NCI-H774 (cell line): ENCODE measurements at places on chromosomes 3 and 15.

GRCh38 chr3:72663429-72663828 is 184.8 kb downstream of the SHQ1 start:
- no peak for DNase-seq

DNA sequence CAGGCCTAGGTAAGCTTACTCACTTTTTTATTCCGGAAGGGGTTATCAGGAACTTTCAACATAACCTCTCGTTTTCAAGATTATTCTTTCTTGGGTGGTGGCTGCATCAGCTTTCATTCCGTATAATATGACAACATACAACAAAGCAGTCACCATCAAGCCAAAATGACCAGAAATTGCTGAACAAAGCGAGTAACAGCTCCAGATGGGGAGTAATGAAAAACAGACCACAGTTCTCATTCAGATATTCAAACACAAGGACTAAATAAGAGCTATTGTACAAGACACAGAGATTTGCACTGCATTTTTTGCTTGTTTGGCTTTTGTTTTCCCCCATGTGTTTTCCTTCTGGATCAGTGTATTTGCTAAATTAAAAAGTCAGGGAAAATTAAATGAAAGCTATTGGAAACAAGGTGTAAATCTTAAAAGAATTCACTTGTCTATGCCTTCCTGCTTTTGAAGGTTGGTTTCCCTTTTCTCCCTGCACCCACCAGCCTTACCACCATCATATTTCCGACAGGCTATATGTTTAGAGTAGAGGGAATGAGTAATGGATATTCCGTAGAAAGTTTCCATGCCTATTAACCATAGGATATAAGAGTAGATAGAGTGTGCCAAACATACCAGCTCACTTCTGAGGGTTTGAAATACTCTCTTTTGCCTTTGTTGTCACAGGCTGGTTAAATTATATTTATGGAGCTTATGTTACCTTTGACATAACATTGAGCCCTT is 213.6 kb downstream of the RBMS3 start:
- no peak for DNase-seq

DNA sequence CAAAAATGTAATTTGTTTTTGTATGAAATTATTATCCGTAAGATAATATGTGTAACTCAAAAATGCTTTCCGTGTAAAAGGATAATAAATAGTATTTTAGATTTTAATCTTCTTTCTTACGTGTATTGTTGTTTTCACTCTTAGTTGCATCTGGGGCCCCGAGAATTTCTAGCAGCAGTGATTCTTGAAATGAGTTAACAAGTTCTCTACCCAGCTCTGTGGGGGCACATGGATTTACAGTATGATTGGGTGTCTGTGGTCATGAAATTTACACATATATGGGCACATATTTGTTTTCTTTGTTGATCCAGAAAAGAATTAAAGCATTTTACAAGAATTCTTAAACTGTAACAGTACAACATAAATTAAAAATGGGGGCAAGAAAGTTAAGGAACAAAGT is 145.9 kb upstream of the LRRFIP2 start:
- DNase-seq = no peak

- no peak for DNase-seq
These were observed 22.8 kb downstream of the PGBD4 start for GRCh38 chr15:34124651-34125050.

DNA sequence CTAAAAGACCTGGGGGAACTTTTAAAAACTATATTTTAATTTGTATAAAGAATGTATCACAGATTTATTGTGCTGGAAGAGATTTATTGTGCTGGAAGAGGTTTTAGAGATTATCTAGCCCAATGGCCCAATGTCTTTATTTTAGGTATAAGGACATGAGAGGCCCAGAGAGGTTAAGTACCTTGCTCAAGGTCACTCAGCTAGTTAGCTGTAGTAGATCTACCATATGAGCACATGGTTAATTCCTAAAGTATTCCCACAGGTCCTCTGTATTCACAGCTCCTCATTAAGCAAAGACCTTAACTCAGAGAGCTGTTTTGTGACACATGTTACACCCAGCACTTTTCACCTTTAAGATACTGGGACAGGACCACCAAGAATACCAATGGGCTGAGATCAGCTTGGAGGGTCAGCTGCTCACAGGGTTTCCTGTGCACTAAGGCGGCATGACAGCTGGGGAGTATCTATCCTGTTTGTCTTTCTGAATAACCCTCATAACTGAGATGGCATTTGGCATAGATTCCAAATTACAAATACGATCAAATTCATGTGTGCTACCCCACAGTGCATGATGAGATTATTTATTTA is 143.1 kb upstream of the TBL1XR1 start:
- DNase-seq = no peak

DNA sequence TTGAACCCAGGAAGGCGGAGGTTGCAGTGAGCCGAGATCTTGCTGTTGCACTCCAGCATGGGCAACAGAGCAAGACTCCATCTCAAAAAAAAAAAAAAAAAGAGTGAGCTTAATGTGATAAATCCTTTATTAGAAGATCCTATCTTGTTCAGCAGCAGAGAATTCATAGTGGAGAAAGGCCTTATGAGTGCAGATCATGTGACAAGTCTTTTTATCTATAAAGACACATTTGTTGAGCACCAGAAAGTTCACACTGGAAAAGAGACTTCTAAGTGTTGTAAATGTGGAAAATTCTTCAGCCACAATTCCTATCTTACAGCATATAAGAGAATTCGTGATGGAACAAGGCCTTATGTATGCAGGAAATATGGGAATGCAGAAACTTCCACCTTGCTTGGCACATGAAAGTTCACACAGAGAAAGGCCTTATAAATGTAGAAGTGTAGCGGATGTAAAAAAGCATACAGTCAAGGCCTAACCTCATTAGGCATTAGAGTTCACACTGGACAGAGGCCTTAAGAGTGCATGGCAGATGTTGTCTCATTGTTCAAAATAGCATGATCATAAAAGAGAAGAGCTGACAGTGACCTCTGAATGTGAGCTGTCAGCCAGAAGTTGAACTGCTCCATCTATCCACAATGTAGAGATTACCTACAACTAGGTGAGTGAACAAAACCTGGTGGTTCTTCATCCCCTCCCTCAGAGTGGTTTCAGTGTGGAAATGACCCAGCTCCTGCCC is 16.7 kb downstream of the ADAM10 start:
- no peak for DNase-seq

DNA sequence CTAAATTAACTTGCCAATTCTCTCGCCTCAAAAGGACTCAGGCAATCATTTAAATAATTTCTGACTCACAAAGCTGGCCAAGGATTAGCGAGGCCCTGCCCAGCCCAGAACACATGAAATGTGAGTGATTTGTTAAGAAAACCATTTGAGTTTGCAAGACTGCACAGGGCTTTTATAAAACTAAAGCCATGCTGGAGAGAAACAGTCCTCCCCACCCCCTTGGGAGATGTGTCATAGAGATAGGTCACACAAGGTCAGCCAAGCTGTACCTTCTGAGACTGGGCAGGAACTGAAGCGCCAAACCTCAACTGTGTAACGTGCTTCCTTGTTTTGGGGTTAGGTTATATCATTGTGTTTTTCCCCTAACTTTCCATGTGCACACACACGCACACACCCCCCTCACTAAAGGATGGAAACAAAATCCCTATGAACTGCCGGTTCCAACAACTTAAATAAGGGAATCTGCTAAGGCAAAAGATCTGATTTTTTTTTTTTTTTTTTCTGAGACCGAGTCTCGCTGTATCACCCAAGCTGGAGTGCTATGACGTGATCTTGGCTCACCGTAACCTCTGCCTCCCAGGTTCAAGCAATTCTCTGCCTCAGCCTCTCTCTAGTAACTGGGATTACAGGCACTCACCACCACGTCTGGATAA is 8.1 kb downstream of the SPATA12 start:
- no peak for DNase-seq

DNA sequence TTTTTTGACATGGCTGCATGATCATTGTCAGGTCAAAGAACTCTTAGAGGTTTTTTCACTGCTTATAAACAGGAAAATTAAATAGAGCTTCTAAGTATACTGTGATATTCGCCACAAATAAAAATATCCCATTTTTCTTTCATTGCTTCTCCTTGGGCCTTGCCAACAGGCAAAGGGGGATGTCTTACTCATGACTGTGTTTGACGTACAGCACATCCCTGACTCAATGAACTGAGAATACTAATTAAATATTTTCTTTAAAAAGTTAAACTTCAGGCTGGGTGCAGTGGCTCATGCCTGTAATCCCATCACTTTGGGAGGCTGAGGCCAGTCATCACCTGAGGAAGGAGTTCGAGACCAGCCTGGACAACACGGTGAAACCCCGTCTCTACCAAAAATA is 41.4 kb upstream of the CCDC80 start:
- no peak for DNase-seq

DNA sequence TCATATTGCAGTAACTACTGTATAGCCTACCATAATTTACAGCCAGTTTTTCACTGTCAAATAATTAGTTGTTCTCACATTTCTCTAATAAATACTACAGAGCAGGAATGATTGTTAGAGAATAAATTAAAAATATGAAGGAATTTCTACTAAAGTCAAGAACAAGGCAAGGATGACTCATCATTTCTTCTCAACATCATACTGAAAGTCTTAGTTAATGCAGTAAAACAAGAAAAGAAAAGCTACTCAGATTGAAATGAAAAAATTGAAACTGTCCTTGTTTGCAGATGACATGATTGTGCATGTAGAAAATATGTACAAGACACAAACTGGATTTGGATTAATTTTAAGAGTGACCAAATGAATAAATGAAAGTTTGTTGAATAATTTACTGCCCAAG is 608.2 kb downstream of the NSUN3 start:
- no peak for DNase-seq

DNA sequence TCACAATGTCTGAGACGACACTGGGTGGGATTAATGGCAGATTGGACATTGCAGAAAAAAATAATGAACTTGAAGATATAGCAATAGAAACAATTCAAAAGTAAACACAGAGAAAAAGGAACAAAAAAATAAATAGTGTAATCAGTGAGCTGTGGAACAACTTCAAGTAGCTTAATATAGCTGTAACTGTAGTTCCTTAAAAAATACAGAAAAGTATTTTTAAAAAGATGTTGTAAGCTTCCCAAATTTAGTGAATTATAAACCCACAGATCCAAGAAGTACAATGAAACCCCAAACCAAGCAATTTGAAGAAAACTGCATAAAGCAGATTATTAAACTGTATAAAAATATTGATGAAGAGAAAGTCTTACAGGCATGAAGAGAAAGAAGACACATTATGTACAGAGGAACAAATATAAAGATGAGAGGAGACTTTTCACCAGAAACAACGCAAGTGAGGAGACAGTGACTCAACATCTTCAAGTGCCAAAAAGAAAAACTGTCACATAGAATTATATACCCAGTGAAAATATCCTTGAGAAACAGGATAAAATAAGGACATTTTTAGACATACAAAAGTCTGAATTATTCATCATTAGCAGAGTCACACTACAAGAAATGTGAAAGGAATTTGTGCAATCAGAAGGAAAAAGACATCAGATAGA is 176.4 kb downstream of the NFKBIZ start:
- no peak for DNase-seq

GRCh38 chr15:73704869-73705645 is 20.9 kb downstream of the CD276 start:
- peak; percentile 8 for DNase-seq

DNA sequence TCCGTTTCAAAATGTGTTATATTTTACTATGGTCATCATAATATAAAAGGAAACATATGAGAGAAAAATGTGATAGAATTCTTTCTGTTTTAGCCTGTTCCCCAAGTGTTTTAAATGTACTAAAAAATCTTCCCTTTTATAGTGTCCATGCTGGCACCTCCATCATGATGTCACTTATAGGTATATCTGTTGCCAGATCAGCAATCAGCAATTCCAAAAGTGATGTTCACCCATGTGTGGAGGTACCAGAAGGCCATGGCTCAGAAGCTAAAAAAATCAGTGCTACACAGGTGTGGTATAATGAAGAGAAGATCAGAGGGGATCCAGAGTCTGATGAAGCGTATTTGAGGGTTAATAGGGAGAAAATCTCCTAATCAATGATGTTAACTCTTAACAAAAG is 1.1 kb upstream of the GPR15 start:
- DNase-seq = no peak

GRCh38 chr3:59263152-59263551 is 213.3 kb upstream of the CFAP20DC start:
- DNase-seq = no peak

DNA sequence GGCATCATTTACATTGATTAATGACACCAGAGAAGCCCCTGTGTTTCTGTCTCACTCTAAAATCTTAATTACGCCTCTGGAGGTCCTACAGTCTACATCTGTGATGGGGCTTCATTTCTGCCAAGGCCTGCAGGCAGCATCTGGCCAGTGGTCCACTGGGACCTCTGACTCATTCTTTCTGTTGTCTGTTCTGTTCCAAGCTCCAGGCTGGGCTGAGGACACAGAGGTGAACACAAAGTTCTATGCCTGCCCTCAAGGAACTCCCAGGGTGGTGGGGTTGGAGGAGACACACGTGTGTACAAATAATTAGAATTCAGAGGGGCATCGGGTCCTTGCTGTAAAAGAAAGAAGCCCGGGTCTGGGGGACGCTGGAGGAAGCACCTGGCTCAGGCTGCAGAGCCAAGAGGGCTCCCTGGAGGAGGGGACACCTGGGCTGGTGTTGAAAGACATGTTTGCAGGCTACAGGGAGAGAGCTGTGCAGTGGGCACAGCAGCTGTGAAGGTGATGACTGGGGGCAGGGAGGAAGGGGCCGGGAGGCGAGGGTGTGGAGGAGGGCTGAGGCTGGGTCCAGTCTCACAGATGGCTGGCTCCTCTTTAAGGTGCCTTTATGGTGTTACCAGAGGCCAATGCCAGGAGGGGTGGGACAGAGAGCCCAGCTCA is 103.3 kb upstream of the PRR23E start:
- no peak for DNase-seq

GRCh38 chr3:136995652-136996051 is 37.9 kb downstream of the IL20RB start:
- DNase-seq = no peak

DNA sequence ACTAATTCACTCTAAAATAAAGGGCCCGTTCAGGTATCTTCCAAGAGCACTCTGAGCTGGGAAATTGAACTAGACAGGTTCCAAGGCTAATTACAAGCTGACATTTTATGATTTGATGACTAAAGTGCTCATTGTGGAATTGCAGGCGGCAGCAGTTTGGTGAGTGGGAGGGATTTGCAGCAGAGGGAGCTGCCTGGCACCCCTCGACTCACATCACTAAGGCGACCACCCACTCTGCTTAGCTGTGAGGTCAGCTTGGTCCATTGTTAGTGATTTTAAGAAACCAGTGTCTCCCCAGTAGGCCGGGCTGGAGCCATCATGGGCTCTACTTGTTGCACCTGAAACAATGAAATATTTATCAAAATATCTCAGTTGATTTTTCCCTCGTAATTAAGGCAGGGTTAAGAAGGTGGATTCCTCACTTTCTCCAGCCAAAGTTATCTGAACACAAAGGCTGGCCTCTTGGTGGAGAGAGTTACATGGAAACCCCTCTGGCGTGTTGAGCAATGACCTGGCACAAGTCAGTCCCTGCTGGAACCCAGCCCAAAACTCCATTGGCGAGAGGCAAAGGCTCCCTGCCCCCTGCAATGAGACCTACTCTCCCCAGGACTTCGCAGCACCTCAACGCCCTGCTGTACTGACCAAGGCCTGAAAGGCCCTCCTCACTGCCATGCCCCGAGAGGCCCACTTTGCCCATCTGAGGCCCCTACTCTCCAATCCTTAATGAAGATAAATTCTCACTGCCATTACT is 65.0 kb upstream of the ATP2B2 start:
- DNase-seq = no peak

GRCh38 chr15:80654299-80654698 is 40.8 kb upstream of the ABHD17C start:
- no peak for DNase-seq
